Stimulated activated CD8-positive, alpha-beta memory T cell treated with anti-CD3 and anti-CD28 coated beads, Interleukin-15, amount 100 ng/mL, for 4 hours (primary cell): ENCODE measurements at places on chromosomes 4 and X.

DNA sequence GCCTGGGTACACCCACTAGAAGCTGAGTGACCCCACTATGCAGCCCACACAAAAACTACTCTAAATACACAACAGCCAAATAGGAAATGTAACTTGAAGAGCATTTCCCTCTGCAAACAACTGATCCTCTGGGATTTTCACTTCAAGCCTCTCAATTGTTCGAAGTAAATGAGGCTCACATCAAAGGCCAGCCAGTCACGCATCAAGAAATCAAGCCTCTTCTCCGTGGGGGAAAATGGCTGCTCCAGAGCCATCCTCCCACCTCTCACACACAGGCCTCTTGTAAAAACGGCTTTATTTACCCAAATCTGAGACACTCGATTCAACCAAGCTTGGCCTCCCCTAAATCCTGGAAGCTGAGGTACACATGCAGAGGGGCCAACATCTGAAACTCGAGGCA is 14.3 kb downstream of the PCDH19 start:
- DNase-seq, result no peak

DNA sequence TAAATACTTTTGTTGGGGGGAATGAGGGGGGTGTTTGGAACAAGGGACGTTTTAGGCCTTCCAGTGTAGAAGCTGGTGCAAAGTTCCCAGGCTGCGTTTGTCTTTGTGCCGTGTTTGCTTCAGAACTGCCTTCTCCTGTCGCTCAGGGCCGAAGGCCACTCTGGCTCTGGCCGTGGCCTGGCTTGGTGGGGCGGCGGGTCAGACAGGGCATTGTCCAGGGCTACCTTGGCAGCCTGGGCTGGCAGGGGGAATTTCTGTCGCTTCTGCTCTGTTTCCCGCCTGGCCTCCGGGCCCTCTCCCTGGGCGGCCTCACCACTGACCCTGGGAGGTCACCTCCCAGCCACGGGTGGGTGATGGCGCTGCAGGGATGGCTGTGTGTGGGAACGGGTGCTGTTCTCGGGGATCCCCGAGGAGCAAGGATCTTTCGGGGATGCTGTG is 140.0 kb downstream of the COL4A6 start:
- DNase-seq, result no peak

GRCh38 chrX:15761564-15762191 is 23.6 kb downstream of the CA5B start:
- DNase-seq, result no peak

DNA sequence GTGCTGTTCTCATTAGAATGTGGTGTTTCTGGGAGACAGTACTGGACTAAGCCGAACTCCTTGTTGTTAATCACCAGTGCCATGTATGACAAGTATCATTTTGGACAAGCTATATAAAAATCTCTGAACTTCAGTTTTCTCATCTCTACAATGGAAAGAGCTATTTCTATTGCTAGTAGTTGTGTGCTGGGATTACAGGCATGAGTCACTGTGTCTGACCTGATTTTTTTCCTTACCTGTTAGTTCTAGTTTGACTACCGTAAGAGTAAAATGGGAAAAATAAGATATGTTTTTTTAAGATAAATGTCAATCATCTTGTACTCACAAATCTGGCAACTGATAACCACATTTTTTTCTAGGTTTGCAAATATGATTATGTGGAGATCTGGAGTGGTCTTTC is 192.3 kb downstream of the TLL1 start:
- no peak for DNase-seq

DNA sequence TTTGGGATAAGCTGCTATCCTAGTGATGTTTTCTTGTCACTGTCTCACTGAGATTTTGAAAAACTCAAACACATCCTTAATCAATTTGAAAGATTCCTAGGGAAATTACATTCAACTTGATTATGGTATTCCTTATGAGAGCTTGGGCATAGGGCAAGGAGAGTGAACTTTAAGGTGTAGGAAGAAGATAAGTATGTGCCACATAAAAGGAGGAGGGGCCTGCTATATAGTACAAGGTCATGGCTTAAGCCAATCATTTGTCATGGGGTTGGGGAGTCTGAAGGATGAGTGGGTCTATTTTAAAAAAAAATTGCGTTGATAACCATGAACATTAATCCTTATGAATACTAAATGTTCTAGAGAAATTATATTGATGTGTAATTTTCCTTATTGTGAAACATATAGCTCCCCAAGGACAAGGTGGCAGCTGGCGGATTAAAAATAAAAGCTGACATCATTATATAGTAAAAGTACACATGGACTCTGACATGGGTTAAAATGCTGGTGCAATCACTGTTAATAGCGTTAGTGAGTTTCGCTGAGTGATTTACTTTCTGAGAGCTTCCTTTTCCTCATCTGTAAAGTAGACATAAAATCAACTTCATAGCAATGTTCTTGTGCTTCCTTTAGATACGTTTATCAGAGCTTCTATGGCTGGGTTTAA is 17.4 kb downstream of the GALNT7 start:
- no peak for DNase-seq
